Cardiac muscle cell (in vitro differentiated cells and primary cell): ENCODE measurements at places on chromosomes 4 and X. TPM values are rescaled to one million over a fixed set of nuclear protein-coding genes. Genes with fewer than 3 reads are reported as not detected.

ETDB gene
- not detected in 2 replicates for total RNA-seq

DNA sequence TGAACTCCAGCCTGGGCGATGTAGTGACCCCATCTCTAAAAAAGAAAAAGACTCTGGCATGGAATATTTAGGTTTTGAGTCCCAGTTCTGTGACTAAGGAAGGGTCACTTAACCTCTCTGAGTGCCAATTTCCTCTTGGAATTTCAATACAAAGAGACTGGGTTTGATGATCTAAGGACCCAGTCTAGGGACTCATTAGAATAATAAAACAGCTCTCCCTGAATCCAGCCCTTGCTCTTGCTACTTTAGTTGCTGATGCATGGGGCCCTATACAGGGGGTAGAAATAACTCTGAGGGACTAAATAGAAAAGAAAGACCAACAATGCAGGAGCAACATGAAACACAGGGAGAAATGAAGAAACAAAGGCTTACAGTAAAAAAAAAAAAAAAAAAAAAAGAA lies 12.6 kb downstream of the C4orf54 start:
- DNase-seq, result no peak

DNA sequence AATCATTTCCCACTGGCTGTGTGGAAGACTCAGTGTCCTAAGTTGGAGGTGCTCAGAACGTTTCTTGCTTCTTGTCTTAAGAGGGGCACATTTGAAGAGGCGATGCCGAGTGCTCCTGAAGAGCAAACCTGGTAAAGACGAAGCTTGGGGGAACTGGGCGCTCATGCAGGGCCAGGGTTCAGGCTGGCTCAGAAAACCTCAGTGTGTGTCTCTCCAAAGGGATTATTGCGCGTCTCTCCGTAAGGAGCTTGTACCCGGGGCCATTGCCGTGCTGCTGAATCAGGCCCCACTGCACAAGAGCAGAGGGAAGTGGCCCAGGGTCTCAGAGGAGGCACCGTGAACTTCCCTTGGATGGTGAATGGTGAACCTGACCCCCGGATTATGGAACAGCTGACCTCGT lies 44.4 kb downstream of the PSAPL1 start:
- no peak for DNase-seq

DNA sequence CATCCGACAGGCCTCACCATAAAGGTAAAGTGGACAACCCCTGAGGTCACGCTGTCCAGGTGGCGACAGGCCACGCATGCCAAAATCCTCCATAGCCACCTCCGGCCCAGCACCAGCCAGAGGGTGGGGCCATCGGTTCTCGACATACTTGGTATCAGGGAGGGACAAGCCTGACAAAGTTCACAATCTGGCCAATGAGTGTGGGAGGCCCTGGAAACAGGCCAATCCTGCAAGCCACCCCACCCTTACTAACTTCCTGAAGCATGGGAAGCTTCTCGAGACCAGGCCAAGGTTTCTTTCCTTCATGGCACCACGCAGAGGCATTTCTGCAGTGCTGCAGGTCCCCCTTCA lies 73.8 kb downstream of the MTMR1 start:
- peak; percentile 73 for DNase-seq

DNA sequence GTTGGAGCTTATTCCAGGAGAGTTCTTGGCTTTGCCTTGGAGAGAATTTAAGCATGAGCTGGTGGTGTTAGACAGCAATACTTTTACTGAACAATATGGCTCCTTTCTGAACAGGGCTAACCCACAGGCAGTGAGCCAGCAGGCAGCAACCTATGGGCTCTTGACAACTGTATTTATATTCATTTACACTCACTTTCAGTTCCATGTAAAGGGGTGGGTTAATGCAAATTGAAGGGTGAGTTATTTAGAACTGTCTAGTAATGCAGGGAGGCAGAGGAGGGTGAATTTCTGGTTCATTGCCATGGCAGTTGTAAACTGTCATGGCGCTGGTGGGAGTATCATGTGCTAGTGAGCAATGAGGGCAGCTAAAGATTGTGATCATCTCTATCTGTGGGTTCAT lies 15.7 kb downstream of the FOXR2 start:
- no peak for DNase-seq

DNA sequence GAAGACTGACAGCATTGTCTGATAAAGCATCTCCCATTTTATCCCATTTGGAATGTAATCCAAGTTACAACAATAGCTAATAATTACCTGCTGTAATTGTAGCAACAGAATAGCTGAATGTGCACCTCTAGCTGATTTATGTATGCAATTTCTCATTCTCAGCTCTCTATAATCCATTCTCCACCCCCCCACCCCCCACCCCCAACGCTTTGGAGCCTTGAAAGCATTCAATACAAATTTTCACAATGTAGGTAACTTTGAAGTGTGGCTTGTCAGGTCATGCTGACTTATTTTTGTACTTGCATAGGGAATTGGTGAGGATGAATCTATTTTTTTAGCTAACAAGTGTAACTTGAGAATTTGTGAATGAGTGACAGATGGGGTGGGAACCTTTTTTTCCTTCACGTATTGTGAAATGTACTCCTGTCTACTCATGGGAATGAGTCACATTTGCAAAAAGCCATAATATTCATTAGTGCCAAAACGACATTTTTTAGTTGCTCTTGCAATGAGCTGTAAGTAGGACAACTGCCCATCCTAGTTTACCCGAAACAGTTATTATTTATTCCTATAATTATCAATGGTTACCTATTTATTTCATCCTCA lies 159.3 kb downstream of the PALLD start:
- peak; percentile 89 for DNase-seq

DNA sequence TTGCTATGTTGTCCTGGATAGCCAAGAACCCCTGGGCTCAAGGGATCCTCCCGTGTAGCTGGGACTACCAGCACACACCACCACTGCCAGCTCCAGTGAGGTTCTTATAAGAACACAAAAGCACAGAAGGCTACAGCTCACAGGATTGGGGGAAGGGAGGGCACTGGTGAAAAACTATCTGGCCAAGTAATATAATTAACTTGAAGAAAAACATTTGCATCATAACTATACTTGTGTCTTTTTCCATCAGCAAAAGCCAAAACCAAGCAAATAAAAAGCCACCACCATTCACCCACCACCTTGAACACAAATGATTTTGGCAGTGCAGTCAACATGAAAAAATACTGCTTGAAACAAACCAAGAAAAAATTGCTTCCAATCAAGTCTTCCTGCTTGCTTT lies 188.2 kb downstream of the MAML3 start:
- DNase-seq, result no peak

DNA sequence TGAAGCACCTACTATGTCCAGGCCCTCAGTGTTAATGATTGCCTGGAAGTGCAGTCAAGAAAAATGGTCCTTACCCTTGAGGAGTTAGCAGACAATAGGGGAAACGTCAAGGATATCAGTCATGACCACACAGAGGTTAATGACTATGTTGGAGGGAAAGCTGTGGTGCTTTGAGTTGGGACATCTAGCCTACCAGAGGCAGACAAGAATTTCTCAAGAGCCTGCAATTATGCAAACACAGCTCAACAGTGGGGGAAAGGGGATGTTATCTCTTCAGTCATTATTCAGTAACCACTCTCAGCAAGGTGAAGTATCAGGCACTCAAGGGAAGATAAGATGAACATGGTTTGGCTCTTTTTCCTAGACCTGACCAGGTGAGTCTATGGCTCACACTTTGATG lies 7.0 kb upstream of the FGFBP1 start:
- peak; percentile 38 for DNase-seq

GRCh38 chr4:34158878-34159277 lies 2085.4 kb downstream of the ARAP2 start:
- no peak for DNase-seq

PNMA6F gene
- total RNA-seq, result not detected in 2 replicates

DNA sequence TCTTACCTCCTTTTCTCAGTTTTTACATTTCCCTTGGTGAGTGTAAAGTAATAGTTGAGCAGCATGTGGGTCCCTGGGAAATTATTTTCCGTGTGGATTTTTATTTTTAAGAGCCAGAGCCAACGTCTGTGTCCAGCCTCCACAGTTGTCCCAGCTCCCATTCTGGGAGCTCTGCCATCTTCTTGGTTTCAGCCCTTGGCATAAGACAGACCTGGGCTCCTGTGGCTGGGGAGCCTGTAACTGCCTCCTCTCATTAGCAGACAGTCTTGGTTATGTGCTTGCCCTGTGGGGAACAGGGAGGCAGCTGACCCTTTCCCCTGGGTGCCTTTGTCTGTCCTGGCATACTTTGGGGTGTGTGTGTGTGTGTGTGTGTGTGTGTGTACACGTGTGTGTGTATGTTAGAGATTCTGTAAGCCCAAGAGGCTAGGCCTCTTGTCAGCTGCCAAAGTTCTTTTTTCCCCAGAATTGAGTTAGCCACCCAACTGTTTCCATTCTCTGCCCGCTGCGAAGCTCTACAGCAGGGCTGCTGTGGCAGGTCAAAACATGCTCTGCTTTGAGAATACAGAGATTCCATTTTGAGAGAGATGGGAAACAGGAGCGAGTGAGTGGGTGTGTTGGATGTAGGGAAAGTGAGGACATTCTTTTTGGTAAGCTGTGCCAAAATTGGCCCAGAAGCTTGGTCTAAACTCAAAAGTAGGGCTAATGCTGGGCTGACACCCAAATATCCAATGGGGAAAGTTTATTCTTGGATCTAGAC lies 140.7 kb downstream of the TMEM164 start:
- DNase-seq, result no peak

GRCh38 chrX:151488677-151489076 lies 74.8 kb upstream of the PASD1 start:
- DNase-seq, result no peak

DNA sequence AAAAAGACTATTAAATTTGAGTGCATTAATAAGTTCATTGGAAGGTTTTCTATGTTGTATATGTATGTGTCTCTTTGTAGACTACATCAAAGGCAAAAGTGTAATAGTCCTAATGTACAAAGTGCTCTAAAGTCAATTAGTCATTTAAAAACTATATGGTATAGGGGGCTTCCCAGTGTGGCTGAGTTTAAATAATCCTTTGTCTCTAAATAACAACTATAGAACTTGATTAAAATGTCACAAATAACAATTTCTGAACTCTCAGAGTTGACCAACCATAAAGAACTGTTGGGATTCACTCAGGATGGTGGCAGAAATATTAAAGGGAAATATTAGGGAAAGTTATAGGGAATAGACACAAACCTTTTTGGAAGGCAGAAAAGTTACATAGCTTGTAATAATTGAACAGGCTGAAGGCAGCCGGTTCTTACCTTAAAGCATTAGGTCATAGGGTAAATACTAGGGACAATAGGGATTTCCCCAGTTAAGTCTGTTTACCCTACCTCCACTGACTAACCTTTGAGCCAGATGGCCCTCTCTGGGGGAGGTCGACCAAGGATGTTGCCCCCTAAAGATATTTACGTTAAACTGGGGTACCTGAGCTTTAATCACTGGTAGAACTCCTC lies 1054.2 kb downstream of the ARAP2 start:
- DNase-seq, result no peak

NSUN7 gene
- 5.5 and 9.9 TPM in 2 replicates for total RNA-seq

DNA sequence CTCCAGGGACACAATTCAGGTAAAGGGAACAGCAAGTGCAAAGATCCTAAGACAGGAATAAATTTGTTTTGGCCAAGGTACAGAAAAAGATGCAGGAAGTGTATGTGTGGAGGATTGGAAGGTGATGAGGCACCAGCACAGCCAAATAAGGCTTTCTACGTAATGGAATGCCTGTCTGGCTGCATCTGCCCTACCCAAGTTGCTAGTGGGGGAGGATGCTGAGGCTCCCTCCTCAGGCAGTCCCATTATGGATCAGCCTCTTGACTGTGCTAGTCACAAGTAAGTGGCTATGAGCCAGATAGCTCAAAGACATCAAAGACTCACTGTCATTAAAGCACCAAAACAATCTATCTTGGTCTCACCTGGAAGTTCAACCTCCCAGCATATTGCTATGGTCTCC lies 300.9 kb upstream of the FAT4 start:
- DNase-seq, result peak; percentile 19

POU3F4 gene
- total RNA-seq, result 0.03 TPM in 1 of 2 replicates, not detected in the other

- DNase-seq, result peak; percentile 43
Measured at GRCh38 chr4:139735381-139736273, 70.0 kb downstream of the MGST2 start.

PRR32 gene
- total RNA-seq, result 1.5 TPM in 1 of 2 replicates, not detected in the other

DNA sequence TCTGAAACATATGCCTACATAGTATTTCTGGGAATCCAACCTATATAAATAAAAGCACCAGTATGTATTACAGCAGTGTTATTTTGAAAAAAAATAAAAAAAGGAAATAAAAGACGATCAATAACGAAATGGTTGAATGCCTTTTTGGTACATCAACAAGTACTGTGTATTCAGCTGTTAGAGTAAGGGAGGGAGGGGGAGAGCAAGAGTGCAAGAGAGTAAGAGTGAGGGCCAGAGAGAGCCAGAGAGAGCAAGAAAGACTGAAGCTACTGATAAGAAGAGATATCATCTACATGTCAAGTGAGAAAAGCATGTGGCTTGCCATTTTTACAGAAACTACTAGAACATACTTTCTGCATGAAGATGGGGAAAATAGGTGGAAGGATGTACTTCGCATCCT lies 1.8 kb downstream of the SPIN4 start:
- DNase-seq, result peak; percentile 2

SHOX gene
- total RNA-seq, result not detected in 2 replicates

DNA sequence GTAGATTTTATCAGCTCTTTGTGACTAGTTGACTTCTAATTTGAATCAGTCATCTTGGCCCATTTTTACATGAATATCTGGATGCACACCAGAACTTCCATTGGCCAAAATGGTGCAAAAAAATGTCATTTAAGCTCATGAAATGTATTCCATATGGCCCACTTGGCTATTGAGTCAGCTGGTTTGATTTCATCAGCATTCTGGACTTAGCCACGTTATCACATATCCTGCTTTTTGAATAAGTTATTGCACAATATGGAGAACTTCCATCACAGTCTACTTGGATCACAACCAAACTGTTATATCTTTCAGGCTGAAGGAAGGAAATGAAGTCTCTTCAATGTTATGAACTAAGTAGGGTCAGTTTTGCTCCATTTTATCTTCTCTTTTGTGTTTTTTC lies 640.6 kb downstream of the PCDH7 start:
- DNase-seq, result no peak

F8A2 gene
- not detected in 2 replicates for total RNA-seq

DNA sequence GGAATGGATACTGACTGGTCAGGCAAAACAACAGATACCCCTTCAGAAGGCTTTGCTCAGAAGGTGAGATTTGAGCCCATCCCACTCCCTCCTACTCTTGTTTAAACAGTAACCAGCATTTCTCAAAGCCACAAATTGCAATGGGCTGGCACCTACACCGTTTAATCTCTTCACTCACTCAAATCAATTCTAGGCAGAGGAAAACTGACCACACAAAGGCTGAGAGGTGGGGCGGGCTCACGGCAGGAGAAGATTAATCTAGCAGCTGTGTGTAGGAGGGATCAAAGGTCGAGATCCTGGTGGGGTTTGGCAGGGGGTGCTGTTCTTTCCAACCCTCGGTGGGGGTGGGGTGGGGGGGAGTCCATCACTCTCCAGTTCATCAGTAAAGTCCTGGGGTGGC lies 622.4 kb downstream of the BCOR start:
- DNase-seq, result no peak

DNA sequence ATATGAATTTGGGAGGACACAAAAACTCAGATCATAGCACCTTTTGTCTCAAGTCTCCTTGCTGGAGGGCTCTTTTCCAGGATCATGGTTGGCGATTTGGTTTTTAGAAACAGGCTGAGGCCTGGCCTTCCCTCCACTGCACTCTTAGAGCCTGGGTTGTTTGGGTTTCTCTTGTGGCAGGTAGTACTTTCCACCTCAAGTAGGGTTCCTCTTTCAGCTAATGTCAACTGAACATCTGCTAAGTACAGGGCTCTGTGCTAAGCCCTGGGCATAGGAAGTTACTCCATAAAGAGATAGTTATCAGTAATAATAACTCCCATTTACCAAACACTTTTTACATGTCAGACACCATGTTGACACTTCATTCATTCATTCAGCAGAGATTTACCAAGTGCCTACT lies 28.2 kb upstream of the APLN start:
- DNase-seq, result no peak
